ENCODE measurements at places on chromosomes 12 and 14.
A peak's percentile ranks its signal among the peaks of the same experiment; 100 is the strongest.

GRCh38 chr12:29051221-29051620 is 97.9 kb upstream of the FAR2 start:
- DNase-seq: no peak

DNA sequence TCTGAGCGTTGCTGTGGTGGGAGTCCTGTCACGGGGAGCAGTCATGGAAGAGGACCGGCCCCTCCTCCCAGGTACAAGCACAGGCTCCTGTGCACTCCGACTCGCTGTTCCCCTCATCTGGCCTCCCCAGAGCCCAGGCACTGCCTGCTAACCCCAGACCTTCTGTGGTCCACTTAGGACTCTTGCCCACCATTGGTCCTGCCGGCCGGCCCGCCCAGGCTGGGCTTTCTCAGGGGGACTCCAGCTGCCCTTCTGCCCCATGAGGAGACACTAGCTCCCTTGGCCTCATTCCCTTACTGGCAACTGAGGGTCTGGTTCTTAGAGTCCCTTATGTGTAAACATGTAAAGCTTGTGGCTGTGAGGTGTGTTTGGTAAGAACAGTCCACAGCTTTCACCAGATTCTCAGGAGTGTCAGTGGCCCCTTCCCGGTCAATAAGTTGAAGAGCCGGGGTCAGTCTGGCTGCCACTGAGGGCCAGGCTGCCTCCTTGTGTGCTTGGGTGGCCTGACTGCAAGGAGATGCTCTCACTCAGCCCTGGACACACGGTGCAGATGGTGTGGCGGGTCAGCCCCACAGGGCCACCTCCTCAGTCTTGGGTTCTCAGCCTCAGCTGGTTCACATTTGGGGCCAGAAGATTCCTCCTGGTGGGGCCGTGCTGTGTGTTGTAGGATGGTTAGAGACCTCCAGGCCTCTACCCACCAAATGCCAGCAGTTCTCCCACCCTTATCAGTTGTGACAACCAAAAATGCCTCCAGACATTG is 43.6 kb downstream of the DDX51 start:
- DNase-seq: no peak

- DNase-seq: no peak
Measured at GRCh38 chr14:58713677-58714076, 75.9 kb downstream of the DACT1 start.

- no peak for DNase-seq
Measured at GRCh38 chr12:127416796-127417195, 850.2 kb upstream of the TMEM132C start.

DNA sequence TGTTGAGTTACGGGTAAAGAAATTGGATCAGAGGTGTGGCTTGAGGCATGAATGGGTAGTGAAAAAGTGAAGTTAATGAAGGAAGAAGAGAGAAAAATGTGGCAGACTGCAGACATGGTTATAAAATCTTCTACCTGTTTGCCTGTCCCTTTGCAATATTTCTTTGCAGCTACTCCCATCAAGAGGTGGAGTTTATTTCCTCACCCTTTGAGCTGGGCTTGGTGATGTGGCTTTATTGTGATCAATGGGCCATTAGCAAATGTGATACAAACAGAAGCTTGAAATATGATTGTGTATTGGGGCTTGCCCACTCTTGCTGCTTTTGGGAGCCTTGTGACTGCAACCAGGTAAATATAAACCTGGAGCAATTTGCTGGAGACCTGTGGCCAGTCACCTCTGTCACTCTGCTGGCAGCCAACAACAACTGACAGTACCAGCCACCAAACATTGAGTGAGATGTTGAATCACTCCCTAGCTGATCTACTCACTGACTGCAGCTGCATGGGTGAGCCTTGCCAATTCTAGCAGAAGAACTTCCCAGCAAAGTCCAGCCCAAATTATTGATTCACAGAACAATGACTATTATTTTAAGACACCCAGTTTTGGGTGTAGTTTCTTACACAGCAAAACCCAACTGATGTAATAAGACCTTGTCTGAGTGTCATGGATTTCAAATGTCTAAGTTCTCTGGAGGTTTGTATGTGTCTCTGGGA is 151.0 kb upstream of the ATP2B1 start:
- DNase-seq: no peak

GRCh38 chr12:49863946-49864797 is 21.3 kb upstream of the BCDIN3D start:
- no peak for DNase-seq

- no peak for DNase-seq
Measured at GRCh38 chr14:100784523-100785337, 41.2 kb upstream of the MEG3 start.

- DNase-seq: no peak
Measured at GRCh38 chr14:57057803-57058202, 210.9 kb downstream of the EXOC5 start.

- no peak for DNase-seq
Measured at GRCh38 chr12:63977441-63977840, 132.9 kb downstream of the SRGAP1 start.

DNA sequence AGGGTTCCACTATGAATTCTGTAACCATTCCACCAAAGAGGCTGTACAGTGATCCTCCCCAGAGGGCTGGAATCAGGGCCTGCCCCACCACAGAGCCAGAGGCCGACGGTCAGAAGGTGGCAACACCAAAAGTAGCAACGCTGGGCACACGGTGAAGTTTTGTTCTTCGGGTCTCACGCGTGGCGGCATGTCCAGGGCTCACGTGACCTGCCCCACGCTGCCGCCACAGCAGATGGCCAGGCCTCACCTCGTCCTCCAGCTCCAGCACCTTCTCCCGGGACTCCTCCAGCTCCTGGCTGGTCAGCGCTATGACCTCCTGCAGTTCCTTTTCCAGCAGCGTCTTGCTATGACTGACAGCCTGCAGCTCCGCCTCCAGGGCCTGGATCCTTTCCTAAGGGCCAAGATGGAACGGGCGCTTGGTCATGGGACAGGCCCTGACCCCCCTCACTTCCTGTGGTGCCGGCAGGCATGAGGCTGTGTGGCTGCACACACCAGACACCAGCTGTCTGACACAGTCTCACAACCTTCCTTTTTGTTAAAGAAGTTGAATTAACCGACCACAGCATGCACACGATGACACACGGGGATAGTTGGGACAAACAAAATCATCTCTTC is 22.4 kb upstream of the ANKLE2 start:
- DNase-seq: no peak

- no peak for DNase-seq
Measured at GRCh38 chr12:16542586-16542985, 63.4 kb downstream of the LMO3 start.

GRCh38 chr14:94373708-94374107 is 14.7 kb downstream of the SERPINA1 start:
- peak; percentile 91 for DNase-seq

GRCh38 chr12:74441872-74442271 is 95.8 kb upstream of the ATXN7L3B start:
- no peak for DNase-seq

DNA sequence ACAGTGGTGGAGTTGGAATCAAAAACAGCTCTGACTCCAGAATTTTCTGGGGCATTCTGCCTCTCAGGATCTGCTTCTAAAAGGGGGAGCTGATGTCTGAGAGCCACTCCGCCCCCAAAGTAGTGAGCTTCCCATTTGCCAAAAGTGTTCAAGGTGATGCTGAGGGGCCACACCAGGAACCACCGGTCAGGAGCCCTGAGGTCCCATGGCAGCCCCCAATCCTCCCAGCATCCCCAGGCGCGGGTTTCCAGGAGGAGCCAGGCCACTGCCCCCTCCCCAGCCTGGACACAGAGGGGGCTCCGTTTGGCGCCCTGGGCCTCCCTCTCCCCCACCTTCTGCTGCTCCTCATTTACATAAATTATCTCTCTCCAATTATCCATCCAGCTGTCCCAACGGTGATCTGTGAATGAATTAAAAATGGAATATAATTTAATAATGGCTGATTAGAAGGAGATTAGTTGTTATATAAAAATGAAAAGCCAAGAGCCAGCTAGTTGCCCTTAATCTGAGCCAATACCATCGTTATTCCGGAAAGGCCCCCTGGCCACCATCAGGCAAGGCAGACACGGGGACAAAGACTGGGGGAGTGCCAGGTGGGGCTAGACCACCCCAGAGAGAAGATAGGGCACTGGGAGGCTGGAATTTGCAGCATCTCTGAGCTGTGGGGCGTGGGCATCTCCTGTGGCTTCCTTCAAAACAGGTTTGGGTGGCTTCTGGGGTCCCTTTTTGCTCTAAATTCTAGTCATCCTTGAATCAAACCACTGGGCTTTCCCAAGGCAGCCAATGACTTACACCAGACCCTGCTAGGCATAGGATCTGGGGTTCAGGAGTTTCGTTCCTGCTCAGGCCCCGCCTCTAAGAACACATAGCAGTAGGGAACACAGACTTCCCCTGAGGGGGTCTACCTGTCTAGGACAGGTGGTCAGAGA is 19.7 kb upstream of the VSX2 start:
- no peak for DNase-seq

- no peak for DNase-seq
Measured at GRCh38 chr12:13277293-13277692, 80.8 kb downstream of the EMP1 start.

DNA sequence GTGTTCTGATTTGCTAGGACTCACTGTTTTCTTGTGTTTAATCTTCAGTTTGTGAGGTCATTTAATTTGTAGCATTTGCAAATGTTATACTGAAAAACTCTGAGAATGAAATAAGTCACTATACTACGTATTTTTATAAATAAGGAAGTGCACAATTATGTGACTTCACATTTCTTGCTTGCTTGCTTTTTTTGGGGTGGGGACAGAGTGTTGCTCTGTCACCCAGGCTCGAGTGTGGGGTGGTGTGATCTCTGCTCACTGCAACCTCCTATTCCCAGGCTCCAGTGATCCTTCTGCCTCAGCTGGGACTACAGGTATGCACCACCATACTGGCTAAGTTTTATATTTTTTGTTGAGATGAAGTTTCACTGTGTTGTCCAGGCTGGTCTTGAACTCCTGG is 32.7 kb downstream of the RBM25 start:
- no peak for DNase-seq

DNA sequence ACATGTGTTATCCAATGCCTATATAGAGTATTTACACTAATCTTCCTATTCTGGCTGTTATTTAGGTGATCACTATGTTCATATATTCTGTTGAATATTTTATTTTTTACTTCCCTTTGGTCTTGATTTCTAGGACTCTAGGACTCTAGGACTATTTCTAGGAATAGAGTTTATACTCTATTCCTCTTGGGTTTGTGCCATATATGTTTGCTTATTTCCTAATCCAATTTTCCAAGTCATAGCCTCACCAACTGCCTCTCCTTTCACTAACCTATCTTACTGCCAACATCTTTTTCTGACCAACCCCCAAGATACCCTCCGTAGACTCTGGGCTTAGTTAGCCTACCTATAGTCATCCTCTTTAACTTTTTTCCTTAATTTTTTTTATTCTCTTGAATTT is 28.5 kb downstream of the ARF6 start:
- no peak for DNase-seq

GRCh38 chr12:19058235-19059021 is 71.1 kb upstream of the PLEKHA5 start:
- no peak for DNase-seq

- peak; percentile 60 for DNase-seq
Measured at GRCh38 chr12:71685914-71686657, at the start of gene TMEM19. TMEM19 (plus strand) TSS chr12:71686082; CDS start chr12:71686681, 599 bp downstream.

GRCh38 chr14:33480887-33481184 is 470.0 kb downstream of the EGLN3 start:
- no peak for DNase-seq

GRCh38 chr12:89817501-89818226 is 109.0 kb upstream of the ATP2B1 start:
- DNase-seq: no peak

GRCh38 chr14:102377696-102378095 is 15.0 kb downstream of the TECPR2 start:
- DNase-seq: no peak

- DNase-seq: no peak
Measured at GRCh38 chr12:3405821-3406220, 85.2 kb upstream of the PRMT8 start.

DNA sequence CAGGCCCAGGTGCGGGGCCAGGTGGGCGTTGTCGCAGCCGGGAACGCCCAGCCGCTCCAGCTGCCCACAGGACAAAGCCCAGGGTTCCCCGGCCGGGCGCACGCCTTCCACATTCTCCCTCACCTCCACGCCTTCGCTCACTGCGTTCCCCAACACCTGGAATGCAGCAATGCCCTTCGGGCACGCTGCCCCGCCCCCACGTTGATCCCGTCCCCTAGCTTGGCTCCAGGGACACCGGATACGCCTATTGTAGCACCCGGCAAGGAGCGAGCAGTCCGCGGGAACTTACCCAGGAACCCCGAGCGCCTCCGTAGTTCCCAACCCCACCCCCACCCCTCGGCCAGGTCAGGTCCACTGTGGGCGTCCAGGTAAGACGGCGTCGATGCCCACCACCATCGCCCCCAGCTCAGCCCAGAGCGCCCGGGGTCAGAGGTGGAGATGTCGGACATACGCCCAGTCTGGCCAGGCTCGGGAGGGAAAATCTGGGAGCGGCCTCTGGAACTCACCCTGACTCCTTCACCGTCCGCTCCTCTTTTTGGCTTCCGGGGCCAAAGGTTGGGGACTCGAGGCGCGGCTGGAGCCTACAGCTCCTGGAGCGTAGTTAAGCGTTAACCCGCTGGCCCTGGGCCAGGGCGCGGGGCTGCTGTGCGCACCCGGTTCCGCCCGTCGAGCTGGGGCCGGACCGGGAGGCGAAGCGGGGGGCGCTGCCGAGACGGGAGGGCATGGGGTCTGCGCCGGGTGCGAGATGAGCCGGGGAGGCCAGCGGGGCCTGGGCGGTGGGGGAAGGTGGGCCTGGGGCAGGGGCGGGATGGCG is 594 bp upstream of the CEP170B start:
- DNase-seq: no peak

DNA sequence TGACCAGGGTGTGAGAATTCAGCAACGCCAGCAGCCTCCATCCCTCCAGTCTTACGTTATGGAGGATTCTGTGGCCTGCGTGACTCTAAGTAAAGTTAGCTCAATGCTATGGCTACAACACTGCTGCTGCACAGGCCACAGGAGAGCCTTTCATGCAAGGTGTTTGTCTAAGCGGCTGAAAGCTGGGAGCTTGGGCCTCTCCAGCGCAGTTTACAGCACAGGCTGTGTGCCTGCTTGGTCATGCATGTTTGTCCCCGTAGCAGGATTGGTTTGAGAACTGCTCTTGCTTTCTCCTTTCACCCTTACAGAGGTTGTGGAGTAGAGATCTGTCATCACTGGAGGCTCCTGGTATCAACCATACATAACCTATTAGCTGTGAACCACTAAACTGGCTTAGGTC is 113.1 kb upstream of the TMCC3 start:
- DNase-seq: no peak
